Right ventricle myocardium inferior (tissue), 1 donor: ENCODE measurements at places on chromosomes 2 and 18. TPM values are rescaled to one million over a fixed set of nuclear protein-coding genes. Genes with fewer than 3 reads are reported as not detected.

- no peak for DNase-seq
Observed at GRCh38 chr2:219672406-219672805, 45.0 kb downstream of the SLC4A3 start.

GRCh38 chr2:75592888-75593287 is 32.1 kb upstream of the EVA1A start:
- no peak for DNase-seq

GRCh38 chr2:181380581-181380980 is 76.6 kb upstream of the ITGA4 start:
- DNase-seq: no peak

DNA sequence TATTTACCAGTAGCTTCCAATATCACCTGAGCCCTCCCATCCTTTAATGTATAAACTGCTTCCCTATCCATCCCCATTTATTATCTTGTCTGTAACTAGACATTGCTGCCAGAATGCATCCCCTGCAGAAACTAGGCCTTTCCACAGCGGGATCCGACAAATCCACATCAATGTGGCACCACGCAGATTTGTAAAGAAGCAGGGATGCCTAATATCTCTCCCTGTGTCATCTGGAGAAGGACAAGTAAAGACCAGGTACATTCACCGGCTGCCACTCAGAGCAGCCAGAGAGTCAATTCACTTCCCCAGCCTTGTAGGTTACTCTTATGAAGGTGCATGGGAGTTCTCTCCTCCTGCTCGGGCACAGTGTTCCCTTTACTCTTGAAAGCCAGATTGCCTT is 98.8 kb upstream of the MAP3K20 start:
- DNase-seq: no peak

GPR45 gene
- not detected for total RNA-seq

DNA sequence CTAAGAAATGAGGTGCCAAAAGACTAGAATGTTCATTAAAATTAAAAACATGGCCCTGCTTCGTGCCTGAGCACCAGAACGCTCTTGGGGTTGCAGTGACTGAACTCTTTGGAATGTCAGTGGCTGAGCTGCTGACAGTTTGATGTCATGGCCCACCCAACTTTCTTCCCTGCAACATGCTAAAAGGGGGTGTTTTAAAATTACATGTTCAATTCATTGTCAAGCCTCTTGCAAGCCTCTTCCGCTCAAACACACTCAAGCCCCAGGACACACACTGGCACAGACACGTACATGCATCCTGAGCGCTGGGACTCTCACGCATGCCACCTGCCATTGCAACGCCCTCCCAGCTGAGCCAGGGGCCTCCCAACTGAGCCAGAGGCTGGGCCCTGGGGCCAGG is 12.6 kb downstream of the RUFY4 start:
- no peak for DNase-seq

AOX1 gene
- 7.5 TPM for total RNA-seq

IL1RL2 gene
- total RNA-seq: not detected

DNA sequence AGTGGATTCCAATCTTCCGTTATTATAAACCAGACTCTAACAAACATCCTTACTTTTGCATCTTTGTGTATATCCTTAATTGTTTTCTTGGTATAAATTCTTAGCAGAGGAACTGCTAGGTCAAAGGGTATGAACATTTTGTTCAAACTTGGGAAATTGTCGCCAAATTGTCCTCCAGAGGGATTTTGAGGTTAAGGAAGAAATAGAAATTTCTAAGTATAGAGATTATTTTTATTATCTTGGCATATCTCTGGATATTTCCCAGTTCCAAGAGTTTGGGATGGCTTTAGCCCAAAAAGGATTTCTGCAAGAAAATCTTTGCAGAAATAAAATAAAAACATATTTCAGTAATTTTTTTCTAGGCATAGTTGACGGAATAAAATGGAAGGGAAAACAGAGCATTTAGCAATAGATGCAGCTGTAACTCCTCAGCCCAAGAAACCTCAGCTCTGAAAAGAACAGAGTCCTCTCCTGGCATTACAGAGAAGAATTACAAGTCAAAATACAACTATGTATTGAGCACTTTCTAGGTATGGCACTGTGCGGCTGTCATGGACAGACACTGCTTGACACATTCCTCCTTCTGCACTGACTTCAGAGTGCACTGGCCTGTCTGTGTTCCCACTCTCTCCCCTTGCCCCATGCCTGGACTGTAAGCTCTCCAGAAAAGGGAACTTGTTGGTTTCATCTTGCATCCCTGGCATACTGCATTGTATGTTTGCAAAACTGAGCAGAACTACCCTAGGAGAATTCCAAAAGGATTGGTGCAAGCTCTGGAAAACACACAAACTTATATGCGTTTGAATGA is 117.3 kb upstream of the STON1 start:
- no peak for DNase-seq

- no peak for DNase-seq
Observed at GRCh38 chr2:158488442-158489216, 31.9 kb downstream of the PKP4 start.

DNA sequence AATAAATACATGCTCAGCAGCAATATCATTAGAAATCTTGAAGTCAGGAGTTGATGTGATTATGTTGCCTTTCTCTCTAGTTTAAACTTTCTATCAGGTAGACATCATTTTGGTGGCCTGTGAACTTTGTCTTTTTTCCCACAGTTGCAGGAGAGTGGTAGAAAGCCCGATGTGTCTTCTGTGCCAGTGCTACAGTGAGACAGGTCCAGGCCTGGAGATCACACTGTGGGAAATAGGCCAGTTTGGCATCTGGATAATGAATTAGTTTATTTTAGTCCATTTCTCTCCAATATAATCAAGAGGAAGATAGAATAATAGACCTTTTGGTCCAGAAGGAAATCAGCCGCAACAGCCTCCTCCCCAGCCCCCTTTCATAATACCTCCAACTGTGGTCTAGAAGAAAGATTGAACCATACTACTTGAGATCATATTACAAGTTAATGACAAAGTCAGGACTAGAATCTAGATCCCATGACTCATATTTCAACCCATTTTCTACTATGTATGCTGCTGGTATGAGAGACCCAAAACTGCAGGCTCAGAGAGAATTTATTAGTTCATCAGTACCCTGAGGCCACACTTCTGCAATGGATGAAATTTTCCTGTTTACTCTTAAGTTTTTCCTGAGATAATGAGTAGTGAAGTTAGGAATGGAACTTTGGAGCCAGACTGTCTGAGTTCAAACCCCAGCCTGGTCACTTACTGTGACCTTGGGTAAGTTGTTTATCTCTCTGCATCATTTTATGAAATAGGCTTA is 20.6 kb downstream of the KCMF1 start:
- DNase-seq: no peak

DNA sequence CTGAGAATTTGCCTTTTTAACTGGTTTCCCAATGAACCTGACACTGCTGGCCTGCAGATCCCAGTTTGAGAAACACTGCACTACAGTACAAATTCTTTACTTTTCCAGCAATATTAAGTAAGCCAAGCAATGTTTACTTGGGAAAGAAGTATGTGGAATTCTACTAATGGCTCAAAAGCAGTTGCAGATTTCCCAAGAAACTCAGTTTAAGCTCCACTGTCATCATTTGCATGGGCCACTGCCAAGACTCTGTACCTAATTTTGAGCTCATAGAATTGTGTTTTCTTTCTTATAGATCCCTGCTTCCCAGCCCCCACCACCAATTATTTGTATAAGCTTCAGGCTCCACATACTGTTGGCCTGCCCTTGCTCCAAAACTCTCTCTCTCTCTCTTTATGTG is 676.1 kb downstream of the RNF144A start:
- DNase-seq: no peak

SAP130 gene
- 13.9 TPM for total RNA-seq

DNA sequence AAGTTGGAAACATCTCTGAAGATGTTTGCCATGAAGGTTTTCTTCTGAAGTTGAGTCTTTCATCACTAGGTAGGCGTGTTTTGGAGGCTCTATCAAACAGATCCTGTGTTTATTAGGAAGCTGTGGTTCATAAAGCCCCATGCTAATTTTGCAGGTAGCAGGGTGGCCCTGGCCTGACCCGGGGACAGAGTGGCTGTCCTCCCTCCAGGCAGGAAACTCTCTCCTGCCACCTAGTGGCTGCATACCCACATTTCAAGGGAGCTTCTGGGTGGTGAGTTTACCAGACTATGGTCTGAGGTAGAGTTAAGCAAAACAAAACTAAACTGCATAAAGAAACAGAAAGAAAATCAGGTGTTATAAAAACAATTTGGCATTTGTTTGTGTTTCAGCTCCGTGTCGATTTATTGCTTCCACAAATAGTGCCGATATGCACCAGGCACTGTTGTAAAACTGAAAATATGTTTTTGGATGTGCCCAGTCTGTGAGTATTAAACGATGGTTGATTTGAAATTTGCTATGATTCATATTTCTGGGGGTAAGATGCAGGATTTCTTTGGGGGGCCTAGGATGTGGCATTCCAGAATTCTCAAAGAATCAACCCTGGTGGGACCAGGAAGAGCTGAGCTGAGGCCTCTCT is 26.0 kb upstream of the IL37 start:
- DNase-seq: no peak

GRCh38 chr2:241200822-241201395 is 12.4 kb downstream of the ANO7 start:
- DNase-seq: peak; percentile 25

- no peak for DNase-seq
Observed at GRCh38 chr2:181632733-181633401, 24.0 kb downstream of the CERKL start.

DNAH7 gene
- total RNA-seq: 0.05 TPM

KRTCAP3 gene
- total RNA-seq: 0.60 TPM

DNA sequence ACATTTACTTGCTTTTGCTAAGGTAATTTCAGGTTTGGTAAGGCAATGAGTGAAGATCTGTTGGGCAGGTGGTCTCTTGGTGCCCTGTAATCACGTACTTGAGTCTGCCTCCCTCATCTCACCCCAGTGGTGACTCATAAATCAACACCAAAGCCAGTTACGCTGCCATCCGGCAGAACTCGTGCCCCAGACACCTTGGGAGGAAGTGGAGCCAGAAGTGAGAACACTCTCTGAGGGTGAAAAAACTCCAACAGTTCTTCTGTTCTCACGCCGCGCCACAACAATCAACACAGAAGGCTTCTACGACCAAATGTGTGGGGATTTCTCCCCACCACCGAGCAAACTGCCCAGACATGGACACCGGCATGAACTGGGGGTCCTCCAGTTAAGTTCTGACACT is 206.2 kb downstream of the ARL4C start:
- DNase-seq: no peak

- DNase-seq: no peak
Observed at GRCh38 chr2:239294571-239295054, 106.2 kb downstream of the HDAC4 start.

DNA sequence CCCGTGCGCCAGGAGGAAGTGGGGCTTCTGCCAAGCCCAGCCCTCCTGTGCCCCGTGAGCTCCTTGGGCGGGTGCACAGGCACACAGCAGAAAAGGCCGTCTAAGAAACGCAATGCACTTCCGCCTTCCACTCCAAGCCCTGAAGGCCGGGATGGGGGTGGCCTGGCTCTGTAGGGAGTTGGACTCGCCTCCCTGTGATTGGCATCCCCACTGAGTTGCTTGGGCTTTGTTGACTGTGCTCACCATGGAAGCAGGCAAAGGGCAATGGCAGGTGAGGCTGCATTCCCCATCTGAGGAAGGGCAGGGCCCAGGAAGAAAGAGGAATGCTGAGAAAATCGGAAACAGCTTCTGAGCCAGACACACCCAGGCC is 66.8 kb downstream of the CRACDL start:
- DNase-seq: no peak

RFX8 gene
- total RNA-seq: not detected

- no peak for DNase-seq
Observed at GRCh38 chr2:236376566-236377244, 112.5 kb upstream of the ASB18 start.

- no peak for DNase-seq
Observed at GRCh38 chr2:73938718-73939352, 12.2 kb downstream of the DGUOK start.

IL1RN gene
- total RNA-seq: 0.89 TPM

DNA sequence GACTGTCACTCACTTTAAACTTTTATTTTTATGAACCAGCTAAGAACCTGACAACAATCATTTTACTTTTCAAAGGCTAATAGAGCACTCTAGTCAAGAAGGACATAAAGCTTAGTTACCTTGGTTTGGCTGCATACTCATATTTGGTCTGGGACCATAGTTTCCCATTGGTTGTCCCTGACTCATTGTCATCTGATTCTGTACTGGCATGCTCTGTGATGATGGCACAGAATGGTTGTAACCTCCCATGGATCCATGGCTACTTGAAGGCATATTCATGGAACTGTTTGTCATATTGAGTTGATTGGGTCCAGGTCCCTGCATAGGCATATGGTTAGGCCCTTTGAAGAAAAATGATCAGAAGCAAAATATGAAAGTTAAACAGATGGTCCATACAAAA is 37.9 kb downstream of the SS18 start:
- no peak for DNase-seq

GTF2A1L gene
- total RNA-seq: not detected

TMEM131 gene
- total RNA-seq: 26.0 TPM

- DNase-seq: no peak
Observed at GRCh38 chr2:187198136-187198535, 249.9 kb downstream of the CALCRL start.

- no peak for DNase-seq
Observed at GRCh38 chr2:99926986-99927385, 215.4 kb downstream of the AFF3 start.

DNA sequence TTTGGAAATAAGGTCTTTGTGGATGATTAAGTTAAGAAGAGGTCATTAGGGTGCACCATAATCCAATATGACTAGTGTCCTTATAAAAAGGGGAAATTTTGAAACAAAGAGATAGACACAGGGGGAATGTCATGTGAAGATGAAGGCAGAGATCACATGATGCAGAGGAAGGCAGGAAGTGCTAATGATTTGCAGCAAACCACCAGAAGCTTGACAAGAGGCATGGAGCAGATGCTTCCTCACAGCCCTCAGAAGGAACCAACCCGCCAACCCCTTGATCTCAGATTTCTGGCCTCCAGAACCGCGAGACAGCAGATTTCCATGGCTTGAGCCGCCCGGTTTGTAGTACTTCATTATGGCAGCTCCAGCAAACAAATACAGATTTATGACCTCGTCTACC is 17.4 kb upstream of the SMARCAL1 start:
- DNase-seq: no peak

DNA sequence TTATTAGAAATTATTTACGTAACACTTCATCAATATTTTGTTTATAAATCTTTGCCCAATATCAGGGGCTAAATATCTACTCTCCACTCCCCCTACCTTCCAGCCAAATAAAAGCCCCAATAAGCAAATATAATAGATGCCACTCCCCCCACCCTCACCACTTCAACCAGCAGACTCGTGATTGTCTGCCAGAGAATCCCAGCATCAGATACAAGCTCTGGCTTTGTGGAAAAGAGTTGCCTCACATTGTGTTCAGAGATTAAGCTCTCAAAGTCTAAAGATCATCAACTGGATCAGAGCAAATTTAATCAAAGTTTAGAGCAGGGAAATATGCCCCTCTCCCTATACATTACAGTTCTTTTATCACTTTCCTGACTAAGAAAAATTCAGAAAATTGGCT is 39.5 kb downstream of the AOX1 start:
- DNase-seq: no peak

GRCh38 chr2:62293151-62293489 is 97.2 kb downstream of the B3GNT2 start:
- DNase-seq: no peak

GRCh38 chr2:28927878-28928277 is 33.4 kb downstream of the WDR43 start:
- DNase-seq: no peak
